ENCODE measurements at places on chromosomes 3 and 15.

- DNase-seq: no peak
Measured at GRCh38 chr3:184237211-184237610, 7.8 kb downstream of the VWA5B2 start.

- no peak for DNase-seq
Measured at GRCh38 chr15:92142242-92143232, 251.1 kb upstream of the ST8SIA2 start.

DNA sequence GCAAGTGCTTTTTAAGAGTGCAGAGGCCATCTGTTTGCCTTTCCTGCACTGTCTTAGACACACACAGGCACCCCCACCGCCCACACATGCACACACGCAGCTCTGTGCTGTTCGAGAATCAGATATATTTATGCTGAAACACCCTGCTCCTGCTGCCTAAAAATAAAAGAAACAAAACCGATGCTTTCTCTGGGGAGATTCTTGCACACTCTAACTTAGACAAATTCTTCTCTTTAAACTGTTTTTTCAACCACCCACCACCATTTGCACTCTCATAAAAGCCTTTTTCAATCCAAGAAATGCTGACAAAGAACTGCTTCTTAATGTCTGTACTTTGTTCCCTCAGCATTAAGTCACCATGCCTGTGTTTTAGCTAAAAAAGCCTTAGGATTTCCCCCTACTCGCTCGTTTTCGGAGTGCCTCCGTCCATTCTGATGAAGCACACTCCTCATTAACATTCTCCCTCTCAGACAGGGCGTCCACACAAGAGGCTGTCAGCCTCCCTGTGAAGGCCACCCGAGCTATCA is 26.2 kb downstream of the SLC12A8 start:
- no peak for DNase-seq

DNA sequence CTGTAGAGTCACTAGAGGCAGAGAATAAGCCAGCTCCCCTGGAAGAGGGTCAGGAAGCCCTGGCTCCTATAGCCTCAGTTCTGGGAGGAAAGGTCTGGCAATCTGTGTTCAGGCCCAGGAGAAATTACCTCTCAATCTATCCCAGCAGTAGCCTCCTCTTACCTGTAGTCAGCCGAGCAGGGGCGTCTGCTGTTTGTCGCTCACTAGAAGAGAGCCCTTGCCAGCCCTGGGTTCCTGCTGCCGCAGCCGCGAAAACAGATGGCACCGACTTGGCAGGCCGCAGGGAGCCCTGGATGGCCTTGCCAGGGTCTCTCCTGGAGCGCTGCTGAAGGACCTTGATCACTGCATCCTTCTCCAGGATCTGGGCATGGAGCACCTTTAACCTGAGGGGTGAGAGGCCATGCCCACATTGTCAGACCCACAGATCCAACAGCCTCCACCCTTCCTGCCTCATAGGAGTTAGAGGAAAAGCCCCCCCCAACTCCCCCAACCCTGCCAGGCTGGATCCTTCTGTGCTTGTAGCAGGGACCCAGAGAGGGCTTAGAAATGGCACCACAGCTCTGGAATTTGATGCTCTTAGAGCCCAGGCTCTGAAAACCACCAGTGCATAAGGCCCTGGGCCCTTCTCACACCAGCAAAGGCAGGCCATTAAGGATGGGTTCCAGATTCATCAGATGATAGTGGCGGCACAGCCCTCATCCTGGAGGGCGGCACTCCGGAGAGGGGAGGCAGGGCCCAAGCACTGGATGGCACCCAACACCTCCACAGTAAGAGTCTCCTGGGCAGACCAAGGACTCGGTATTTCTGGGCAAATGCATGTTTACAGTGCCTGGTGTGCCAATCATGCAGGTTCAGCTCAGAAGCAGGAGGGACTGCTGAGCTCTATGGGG is 14.9 kb downstream of the AMOTL2 start:
- no peak for DNase-seq
